ENCODE measurements at places on chromosomes 11 and 22. TPM values are rescaled to one million over a fixed set of nuclear protein-coding genes. Genes with fewer than 3 reads are reported as not detected.

Gene SNU13
- total RNA-seq = 83.4 TPM

Gene TEX54
- not detected for total RNA-seq

Gene NNMT
- 367 TPM for total RNA-seq

Gene MAFF
- total RNA-seq = 19.3 TPM

Gene MICAL2
- 86.4 TPM for total RNA-seq

Gene MACROD1
- total RNA-seq = 22.4 TPM

Gene SHISAL1
- total RNA-seq = 1.2 TPM

Gene HBE1
- 0.33 TPM for total RNA-seq

Gene SMTNL1
- not detected for total RNA-seq

Gene RPS19BP1
- 60.1 TPM for total RNA-seq

Gene MUC2
- total RNA-seq = not detected

Gene USP2
- total RNA-seq = 0.29 TPM

Gene RAC2
- total RNA-seq = 2.8 TPM

Gene CD82
- 28.2 TPM for total RNA-seq

Gene C1QTNF4
- total RNA-seq = 0.17 TPM

Gene TMA7B
- not detected for total RNA-seq

Gene TOP3B
- 31.1 TPM for total RNA-seq

Gene KRTAP5-7
- total RNA-seq = 0.17 TPM

Gene PLEKHA7
- total RNA-seq = not detected

Gene GP1BB
- total RNA-seq = 6.6 TPM

Gene FAM227A
- 1.2 TPM for total RNA-seq

Gene SLC6A5
- under 0.01 TPM for total RNA-seq

Gene DMC1
- total RNA-seq = 15.3 TPM

Gene MOB2
- 30.6 TPM for total RNA-seq

Gene SMIM38
- total RNA-seq = 1.7 TPM

Gene ZNF280A
- 0.15 TPM for total RNA-seq

Gene PDGFD
- 0.15 TPM for total RNA-seq

Gene MFNG
- 1.5 TPM for total RNA-seq

Gene SCUBE1
- 0.58 TPM for total RNA-seq

Gene SULT4A1
- total RNA-seq = 0.83 TPM

Gene GGTLC2
- total RNA-seq = not detected

Gene ATXN10
- 241 TPM for total RNA-seq
